Cortex of kidney (tissue), 1 donor: ENCODE measurements at places on chromosomes 7 and 10.

DNA sequence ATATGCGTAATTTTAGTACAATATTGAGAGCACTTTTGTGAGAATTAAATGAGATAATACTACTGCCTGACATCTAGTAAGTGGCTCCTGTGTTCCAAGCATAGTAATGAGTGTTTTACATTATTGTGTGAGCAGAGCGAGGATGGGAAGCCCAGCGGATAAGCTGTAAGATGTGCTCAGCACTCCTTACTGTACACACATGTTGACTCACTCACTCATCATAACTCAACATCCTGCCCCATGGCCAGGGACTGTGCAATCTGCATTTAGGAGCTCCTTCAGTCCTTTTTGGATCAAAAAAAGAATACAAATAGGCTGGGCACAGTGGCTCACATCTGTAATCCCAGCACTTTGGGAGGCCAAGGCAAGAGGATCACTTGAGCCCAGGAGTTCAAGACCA is 72.9 kb upstream of the NEBL start:
- no peak for DNase-seq

GRCh38 chr10:45557275-45557905 is 115.2 kb downstream of the ZFAND4 start:
- DNase-seq: no peak

DNA sequence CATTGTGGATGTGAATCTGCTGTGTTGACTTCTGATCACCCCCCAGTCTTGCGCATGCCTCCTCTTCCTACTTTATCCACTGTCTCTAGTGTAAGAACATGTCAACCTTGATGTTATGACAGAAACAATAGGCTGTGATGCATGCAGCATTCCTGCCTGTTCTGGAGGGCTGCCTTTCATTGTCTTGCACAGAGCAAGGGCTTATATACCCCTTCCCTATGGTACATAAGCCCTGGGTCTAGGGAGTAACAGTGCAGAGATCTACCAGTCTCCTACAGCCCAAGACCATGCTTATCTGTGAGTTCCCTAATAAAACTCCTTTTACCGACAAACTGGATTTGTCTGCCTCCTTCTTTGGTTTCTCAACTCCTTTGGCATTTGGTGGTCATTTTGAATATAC is 177.0 kb upstream of the STK17A start:
- DNase-seq: no peak

- no peak for DNase-seq
Measured at GRCh38 chr10:12980102-12980661, 21.3 kb downstream of the CCDC3 start.

GRCh38 chr10:3433988-3434387 is 261.4 kb upstream of the PITRM1 start:
- no peak for DNase-seq

DNA sequence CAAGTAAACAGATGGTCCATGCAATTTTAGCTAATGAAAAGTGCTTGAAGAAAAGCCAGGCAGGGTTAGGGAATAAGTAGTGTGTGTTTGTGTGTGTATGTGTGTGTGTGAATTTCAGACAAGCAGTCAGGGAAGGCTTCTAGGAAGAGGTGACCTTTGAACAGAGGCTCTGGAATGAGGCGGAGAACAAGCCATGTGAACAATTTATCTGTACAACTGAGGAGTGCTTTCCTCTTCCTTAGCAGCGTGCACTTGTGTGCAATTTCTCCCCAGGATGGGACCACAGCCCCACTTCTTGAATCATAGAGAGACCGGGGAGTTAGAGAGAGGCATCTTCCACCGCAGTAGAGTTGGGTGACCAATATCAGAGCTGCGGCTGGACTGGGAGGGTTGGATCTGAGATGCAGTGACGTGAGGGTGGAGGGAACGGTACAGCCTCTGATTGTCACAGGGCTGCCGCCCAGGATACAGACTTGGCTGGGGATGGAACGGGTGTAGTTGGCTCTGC is 69.2 kb upstream of the FAM171A1 start:
- no peak for DNase-seq

DNA sequence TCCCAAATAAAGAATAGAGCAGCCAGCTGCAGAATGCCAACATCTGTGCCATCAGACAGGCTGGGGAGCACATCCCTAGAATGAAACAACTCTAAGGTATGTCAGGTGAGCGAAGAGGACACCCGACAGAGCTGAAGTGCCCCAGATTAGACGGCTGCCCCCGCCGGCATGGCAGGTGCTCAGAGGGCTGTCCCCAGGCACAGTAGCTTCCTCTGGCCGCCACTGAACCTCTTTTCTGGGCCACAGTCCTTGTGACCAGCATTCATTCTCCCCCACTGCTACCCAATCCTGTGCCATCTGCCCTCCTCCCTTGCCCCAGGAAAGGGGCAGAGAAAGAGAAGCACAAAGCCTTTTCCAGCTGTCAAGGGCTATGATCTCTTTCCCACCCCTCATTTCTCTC is 41.7 kb downstream of the RGS10 start:
- DNase-seq: no peak

DNA sequence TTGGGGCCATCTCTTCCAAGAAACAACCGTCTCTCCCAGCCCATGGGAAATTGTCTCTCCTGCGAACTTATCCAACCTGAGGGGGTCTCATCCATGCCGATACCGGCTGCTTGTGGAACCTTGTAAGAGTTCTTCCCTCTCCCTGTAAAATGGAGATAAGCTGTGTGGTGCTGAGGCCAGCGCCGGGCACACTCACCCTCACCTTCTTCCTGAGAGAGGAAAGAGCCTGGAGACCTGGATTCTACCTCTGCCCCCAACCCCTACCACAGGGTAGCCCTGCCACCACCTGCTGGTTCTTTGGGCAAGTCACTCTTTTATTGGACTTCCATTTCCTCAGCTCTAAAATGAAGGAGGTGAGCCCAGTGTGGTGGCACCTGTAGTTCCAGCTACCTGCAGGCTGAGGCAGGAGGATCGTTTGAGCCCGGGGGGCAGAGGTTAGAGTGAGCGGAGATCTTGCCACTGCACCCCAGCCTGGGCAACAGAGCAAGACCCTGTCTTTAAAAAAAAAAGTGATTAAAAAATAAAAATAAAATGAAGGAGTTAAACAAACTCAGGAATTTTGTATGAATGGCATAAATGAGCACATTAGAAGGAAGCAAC is 38.4 kb upstream of the PSAP start:
- DNase-seq: no peak

DNA sequence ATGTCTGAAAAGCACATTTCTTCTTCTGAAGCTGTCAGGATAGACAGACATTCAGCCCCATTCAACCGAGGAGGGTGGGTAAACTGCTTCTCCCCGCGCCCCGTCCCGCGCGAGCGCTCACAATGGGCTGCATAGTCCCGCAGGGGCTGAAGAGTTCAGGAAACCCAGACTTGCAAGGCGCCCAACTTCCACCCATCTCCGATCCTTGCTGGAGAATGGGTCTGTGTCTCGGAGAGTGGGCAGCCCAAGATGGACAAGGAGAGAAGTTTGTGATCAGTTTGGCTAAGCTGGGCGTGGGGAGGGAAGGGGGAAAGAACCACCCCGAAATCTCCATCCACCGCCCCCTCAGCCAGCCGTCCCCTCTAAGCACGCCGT is 686 bp downstream of the AASS start:
- DNase-seq: peak; percentile 12

DNA sequence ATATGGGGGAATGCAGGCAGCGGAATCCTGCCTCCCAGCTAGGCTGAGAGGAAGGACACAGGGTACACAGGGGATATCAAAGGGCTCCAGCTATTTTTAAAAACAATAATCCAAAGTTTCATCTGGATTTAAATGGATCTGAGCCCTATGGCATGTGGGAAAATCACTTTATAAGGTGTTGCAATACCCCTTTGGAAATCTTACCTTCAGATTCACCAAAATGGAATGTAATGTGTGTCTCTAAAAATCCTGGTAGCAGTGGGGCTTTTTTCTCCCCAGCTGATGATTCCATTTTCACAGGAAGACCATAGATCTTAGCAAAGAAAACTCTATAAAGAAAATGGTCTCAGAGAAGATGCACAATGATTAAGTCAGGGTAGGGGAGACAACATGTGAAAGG is 722.2 kb downstream of the PARD3 start:
- DNase-seq: no peak

DNA sequence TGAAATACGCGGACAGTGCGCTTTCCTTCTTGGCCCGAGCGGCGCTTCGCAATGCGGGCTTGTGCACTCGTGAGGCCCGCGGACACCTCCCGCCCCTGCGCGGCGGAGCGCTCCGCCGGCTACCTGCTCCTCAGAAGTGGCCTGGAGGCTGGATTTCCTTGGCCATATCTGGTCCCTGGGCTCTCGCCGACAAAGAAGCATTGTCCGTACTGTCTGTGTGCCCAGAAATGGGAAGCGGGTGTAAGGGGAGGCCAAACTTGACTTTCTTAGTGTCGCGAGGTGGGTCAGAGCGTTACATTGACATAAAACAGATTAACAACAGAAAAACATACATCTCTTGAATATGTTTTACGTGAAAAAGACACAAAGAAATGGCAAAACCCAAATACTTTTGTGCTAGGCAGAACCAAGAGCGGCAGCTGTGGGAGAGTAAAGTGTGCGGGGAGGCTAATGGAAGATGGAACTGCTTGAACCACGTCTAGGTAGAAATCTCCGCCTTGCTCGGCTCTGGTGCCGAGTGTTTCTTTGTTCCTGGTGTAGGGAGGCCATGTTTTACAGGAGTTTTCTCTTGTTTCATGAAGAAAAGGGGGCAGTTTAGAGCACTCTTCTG is 1.4 kb downstream of the LANCL2 start:
- no peak for DNase-seq

DNA sequence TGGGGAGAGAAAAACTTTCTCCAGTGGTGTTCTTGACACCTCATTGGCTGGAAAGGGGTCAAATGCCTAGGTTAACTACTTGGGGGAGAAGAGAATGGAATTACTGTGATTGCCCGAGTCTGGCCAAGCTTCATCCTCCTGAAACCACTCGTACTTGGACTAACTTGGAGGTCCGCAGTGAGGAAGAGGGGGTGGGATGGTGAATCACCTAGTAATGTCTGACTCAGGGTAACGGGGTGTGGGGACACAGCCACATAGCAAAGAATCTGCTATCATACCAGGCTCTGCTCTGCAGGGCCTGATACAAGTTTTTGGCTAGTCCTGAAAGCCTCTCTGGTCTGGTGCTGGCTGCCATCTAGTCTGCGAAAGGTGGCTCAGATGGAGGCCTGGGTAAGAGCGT is 190.9 kb downstream of the RPS24 start:
- no peak for DNase-seq

GRCh38 chr7:155662343-155663043 is 18.0 kb downstream of the RBM33 start:
- DNase-seq: no peak

DNA sequence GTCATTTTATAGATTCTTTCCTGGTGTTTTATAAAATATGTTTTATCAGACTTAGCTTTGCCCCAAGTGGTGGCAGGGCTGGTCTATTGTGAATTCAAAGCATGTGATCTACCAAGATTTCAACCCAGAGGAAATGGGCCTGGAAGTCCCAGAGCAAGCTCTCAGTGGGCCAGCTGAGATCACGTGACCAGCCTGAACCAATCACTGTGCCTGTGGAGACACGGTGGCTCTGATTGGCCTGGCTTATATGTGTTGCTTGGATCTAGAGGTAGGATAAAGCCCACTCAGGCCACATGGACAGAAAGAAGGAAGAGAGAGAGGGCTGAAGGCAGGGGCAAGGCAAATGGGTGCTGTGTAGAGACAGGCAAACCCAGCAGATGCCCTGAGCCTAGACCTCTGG is 65.5 kb upstream of the GATA3 start:
- no peak for DNase-seq

DNA sequence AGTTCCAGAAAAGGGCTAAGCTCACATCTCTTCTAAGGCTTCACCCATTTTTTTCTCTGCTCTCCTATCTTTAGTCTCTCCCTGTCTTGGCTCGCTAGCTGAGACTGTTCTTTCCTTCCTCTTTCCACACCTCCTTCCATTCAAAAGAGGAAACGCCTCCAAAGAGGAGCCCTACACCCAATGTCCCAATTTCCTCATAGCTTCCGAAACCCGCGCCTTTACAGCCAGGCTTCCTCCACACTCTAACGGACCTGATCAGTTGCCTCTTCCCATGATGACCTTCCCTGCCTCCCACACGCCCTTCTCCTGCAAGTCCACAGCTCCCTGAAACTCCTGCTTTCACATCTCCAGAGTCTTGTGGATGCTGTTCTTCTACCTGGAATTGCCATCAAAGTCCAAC is 71.7 kb downstream of the COBL start:
- no peak for DNase-seq

- no peak for DNase-seq
Measured at GRCh38 chr10:58588673-58589265, 76.1 kb downstream of the BICC1 start.

GRCh38 chr7:29765490-29765889 is 40.8 kb upstream of the WIPF3 start:
- no peak for DNase-seq

GRCh38 chr7:3971323-3971722 is 670.3 kb downstream of the SDK1 start:
- DNase-seq: no peak

GRCh38 chr10:57161157-57161556 is 800.1 kb upstream of the ZWINT start:
- no peak for DNase-seq

DNA sequence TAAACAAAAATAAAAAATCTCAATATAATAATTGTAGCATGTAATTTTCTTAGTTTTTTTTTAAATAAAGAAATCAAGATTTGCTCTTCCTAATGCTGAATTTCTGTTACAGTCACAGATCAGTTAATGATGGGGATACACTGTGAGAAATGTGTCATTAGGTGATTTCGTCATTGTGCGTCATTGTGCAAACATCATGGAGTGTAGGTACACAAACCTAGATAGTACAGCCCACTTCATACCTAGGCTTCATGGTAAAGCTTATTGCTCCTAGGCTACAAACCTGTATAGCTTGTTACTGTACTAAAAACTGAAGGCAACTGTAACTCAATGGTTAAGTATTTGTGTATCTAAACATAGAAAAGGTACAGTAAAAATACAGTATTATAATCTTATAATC is 74.4 kb upstream of the LSM8 start:
- no peak for DNase-seq

DNA sequence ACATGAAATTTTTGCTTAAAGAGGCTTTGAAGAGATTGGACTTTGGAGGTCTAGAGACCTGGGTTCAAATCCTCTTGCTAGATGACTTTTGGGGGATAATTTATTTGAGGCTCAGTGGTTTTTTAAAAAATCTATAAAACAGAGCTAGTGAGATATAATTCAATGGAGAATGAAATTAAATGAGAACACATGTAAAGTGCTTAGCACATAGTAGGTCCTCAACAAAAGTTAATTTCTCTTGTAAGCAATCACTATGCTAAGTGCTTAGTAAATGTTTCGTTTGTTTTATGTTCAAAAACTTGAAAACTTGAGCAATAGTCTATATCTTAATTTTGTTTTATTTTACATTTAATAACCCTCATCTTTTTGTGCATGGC is 64.8 kb downstream of the LRMDA start:
- DNase-seq: no peak

- DNase-seq: no peak
Measured at GRCh38 chr10:49009199-49009979, 69.7 kb upstream of the LRRC18 start.

DNA sequence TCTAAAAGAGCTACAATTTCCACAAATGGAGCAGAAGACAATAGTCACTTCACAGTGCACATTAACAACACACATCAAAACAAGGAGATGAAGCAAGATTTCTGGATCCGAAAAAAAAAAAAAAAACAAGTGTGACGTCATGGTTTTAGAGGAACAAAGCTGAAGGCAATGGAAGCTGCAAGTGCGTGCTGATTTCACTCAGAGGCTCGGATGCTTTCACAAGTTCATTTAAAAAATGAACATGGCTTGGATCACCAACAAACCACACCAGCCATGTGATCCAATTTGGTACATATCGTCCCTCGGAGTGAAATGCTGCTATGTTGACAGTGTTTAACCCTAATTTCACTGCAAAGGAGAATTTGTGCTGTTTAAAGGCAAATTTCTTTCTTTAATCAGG is 337.0 kb upstream of the PRKCQ start:
- DNase-seq: no peak
